ENCODE measurements at places on chromosomes 16 and 17. TPM values are rescaled to one million over a fixed set of nuclear protein-coding genes. Genes with fewer than 3 reads are reported as not detected.

DNA sequence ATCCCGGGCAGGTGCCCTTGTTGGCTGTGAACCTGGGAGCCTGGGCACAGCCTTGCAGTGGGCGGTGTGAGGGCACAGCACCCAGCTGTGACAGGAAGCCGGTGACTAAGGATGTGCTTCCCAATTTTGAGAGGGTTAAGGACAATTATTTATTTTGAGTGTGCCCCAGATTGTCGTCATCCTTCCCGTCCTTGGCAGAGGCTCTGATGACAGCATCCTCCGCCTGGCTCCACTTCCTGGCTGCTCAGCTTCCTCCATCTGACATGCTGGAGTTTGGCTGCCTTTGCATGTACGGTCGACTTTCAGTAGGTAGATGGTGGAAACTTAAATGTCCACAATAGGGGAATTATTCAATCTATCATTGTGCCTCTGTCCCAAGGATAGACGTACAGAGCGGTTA is 282.4 kb upstream of the EEF2KMT start:
- no peak for DNase-seq

DNA sequence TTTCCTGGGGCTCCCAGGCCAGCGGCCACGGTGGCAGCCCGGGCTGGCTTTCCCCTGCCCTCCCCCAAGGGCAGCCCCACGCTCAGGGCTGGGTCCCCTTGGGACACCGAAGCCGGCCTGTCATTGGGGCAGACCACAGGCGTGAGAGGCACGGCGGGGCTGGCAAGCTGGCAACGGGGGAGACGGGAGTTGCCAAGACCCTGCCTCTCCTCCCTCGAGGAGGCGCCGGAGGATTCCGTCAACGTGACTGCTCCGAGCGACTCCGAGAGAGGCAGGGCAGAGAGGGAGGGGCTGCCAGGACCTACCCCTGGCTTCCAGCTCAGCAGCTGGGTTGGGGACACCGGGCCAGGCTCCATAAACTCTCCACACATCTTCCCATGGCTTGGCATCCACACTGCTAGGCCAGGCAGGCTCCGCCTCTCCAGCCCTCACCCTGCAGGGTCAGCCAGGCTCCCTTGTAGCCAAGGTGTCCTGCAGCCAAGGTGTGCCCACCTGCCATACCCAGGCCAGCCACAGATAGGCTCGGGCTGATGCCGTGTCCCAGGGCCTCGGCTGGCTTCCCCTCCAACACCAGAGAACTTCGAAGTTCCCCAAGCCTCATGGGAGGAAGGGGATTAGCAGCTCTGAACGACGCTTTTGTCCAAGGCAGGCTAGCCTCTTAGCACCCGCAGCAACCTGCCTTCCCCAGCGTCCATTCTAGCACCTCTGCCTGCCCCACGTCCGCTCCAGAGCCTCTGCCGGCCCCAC is 25.5 kb downstream of the TIMM22 start:
- no peak for DNase-seq

DNA sequence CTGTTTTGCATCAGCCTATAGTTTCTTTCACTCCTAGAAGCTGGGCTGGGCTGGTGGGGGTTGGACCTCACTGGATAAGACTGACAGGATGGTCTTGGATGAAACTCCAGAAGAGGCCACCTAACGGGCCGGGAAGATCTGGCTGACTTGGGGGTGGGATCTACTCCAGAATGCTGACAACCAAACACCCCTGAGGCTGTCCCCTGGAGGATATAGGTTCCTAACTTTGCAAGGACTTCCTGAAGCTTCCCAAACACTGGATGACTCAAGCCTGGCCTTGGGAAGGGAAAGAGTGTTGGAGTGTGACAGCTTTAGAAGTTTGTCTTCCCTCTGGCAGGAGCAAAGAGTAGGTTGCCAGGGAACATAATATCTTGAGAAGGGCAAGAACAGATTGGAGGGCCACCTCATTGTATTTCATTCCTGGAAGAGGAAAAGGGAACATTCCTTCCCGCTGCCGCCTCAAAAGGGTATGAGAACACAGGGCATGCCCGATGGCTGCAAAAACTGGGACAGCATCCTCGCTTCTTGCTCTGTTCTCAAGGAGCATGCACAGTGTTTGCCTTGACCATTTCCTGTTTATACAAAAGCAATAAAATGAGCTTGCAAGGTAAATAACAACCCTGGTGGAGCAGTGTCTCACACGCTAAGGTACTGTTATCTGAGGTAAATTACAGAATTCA is 6.8 kb upstream of the CYB5B start:
- DNase-seq: no peak

RDM1 gene
- not detected for total RNA-seq

CENPX gene
- total RNA-seq: 35.1 TPM

DNA sequence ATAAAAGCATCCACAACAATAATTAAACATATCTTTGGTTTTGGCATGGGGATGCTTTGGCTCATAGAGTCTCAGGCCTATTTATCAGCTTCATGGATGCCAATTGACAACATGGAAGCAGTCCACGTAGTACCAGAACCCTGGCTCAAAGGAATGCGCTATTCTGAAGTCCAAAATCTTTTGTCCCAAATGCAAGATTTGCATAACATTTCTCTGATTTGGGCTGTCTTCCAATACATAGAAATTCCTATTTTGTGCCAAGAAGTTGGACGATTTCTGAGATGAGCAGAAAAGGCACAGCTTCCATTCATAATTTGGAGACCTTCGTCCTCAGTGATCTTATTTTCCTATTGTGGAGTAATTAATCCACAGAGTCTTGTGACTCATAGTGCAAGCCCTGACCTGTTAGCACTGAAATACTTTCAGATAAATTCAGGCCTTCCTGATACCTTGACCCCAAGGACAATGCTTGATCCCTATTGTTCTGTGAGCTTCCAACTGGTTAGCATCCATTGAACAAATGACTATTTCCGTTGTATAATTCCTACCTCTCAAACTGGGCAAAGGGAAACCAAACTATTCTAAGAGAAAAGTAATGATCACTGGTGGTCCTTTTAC is 78.4 kb upstream of the CDH11 start:
- DNase-seq: no peak

SDR42E1 gene
- total RNA-seq: 0.95 TPM

All from ovary (tissue), 10 donors.